GOT3 (cell line): ENCODE measurements at places on chromosomes 1 and 21.

- no peak for DNase-seq
Observed at GRCh38 chr1:2350911-2351655, 40.3 kb downstream of the MORN1 start.

GRCh38 chr1:105730701-105731100, 1325.8 kb upstream of the PRMT6 start:
- DNase-seq = no peak

DNA sequence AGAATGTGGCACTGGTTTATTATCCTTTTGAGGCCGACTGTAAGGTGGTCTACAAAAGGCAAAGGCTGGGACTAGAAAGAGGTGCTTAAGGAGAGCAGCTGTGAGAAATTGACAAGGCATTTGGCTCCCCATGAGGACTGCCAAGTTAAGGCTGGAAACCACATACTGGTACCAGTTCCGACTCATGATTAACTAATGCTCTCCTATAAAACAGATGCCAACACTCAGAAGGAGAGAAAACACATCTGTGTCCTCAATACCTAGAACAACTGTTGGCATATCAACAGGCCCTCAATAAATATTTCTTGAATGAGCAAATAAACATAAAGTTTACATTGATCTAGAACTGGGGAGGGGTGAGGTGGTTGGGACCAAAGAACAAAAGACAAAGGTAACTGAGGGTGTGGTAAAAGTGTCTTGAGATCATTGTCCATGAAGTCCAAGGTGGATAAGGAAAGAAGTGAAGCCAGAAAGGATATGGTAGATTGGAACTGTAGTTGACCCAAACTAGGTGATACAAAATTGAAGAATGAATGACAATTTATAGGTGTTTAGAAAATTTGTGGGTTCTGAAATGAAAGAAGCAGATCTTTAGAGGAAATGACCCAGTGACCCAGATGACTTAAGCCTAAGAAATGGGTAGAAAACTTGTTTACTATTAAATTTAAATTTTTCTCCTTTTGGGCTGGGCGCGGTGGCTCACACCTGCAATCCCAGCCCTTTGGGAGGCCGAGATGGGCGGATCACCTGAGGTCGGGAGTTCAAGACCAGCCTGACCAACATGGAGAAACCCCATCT, 16.9 kb upstream of the MCL1 start:
- no peak for DNase-seq

- DNase-seq = no peak
Observed at GRCh38 chr1:30447701-30448100, 275.7 kb downstream of the MATN1 start.

GRCh38 chr1:3127738-3128137, 58.7 kb downstream of the PRDM16 start:
- no peak for DNase-seq

- no peak for DNase-seq
Observed at GRCh38 chr21:41648591-41649031, 118.2 kb downstream of the RIPK4 start.

- DNase-seq = peak; percentile 99
Observed at GRCh38 chr1:172443666-172444453, at the start of gene PIGC. TSS of gene PIGC (minus strand) at chr1:172444069. CDS start at chr1:172442622, 1,447 bp downstream.

- no peak for DNase-seq
Observed at GRCh38 chr1:17990401-17990800, 117.2 kb upstream of the IGSF21 start.

GRCh38 chr1:53345996-53346813, 18.3 kb upstream of the LRP8 start:
- no peak for DNase-seq

DNA sequence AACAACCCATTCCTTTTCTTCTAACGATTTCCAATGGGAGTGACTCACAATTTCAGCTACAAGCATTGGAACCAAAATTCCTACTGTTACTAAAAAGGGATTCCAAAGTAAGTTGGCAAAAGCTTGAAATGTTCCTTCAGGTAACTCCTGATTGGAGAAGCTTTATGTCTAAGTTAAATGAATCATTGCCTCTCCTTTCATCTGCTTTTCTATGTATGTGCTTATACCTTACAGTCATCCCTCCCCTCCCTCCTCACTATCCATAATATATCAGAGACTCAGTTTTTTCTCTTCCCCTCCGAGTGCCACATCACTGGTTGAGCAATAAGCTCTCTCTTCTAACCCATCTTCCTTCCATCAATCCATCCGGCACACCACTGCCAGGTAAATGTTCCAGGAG, 86.8 kb downstream of the TIAM1 start:
- DNase-seq = no peak

GRCh38 chr21:36388835-36389234, 3.6 kb downstream of the CHAF1B start:
- no peak for DNase-seq

- no peak for DNase-seq
Observed at GRCh38 chr21:45176141-45176540, 101.8 kb downstream of the ADARB1 start.

DNA sequence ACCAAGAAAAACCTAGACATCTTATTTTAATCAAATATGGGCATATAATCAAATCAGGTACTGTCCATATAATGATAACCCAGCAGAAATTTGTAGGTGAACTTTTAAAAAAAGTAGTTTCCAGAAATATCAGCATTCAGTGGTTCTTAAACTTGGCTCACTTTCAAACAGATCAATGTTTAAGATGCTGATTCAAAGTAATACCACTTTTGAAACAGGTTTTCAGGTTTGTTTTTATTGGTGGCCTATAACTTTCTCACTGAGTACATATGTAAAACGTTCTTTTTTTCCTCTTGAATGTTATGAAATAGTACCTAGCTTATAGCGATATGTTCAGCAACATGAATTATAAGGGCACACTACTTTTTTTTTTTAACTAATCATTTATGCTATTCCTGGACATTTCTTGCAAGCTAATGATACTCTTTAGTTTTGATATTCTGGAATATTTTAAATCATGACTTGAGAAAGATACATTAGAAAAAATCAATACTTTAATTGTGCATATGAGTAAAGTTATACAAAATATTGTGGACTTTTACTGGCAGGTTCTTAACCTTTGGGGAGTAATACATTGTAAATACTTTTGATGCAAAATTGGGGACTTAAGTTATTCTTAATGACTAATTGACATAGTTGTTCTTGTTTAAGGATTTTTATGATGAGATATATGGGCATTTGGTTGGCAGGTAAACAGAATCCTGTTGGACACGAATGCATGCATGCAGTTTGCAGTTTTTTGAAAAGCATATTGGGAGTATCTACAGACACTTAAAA, 3.0 kb downstream of the NFIA start:
- no peak for DNase-seq

DNA sequence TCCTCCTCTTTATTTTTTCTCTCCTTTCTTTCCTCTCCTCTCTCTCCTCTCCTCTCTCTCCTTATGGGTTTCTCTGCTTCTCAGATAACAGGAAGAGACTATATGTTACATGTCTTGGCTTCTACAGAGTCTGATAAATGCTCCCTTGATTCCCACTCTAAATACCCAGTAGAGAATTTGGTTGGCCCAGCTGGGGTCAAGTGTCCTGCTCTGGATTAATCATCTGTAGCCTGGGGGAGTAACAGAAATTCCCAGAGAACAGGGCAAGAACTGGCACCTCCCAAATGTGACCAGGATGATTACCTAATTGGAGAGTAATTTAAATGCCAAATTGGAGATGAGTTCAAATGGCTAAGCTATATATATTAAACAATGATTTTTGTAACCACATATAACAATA, 146.1 kb upstream of the LMO4 start:
- no peak for DNase-seq

DNA sequence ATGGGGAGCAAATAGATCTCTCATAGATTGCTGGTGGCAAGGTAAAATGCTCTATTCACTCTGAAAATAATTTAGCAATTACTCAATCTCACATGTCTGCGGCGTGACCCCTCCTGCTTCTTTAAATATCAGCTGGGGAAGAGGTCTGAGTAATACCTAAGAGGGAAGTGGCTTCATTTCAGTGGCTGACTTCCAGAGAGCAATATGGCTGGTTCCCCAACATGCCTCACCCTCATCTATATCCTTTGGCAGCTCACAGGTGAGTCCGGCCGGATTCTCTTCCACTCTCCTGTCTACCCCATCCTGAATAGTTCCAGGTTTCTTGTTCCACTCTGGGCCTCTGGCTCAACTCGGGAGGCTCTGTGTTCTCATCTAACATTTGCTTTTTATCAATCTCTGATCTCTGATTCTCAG, at the start of gene SLAMF7:
Gene SLAMF7 (plus strand): TSS at position 150 of the 414 bp plus-strand sequence. CDS start 55 bp downstream, at position 205.
- DNase-seq = no peak

DNA sequence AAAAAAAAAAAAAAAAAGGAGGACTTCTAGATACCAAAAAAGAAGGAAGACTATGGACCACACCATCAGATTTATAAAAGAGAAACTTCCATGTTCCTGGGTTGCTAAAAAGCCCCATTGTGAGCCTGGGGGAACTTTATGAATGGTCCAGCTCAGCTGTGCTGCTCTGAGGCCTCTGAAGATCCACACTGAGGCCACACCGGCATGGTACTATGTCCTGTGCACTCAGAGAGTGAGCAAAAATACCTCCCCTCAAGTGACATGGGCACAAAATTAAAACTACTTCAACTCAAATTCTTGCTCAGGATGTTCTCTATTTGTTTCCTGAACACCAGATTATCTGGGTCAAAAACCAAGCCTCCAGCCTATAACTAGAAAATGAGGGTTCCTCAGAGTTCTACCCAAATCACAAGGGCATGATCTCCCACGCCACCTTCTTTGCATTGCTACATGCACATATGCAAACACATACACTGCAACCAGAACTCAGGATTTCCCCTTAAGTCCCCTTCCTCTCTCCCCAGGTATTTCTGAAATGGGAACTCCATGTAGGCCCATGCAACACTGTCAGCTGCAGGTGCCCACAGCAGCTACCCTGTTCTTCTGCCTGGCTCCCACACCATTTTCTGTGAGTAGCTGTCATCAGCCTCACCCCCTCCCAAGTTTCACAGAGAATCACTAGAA, 94.4 kb downstream of the SH3GLB1 start:
- DNase-seq = no peak

- DNase-seq = no peak
Observed at GRCh38 chr1:65063025-65063424, 85.0 kb upstream of the AK4 start.

GRCh38 chr1:8879922-8880676, 1.6 kb upstream of the ENO1 start:
- peak; percentile 22 for DNase-seq

GRCh38 chr1:243490748-243491686, 235.2 kb downstream of the SDCCAG8 start:
- no peak for DNase-seq

- no peak for DNase-seq
Observed at GRCh38 chr1:217482356-217483102, 148.4 kb downstream of the GPATCH2 start.
